Lung microvascular endothelial cell (primary cell): ENCODE measurements at places on chromosomes 2 and 18. TPM values are rescaled to one million over a fixed set of nuclear protein-coding genes. Genes with fewer than 3 reads are reported as not detected.

Gene TCF7L1
- 2.8 and 7.5 TPM in 2 replicates for total RNA-seq

Gene COLEC11
- total RNA-seq = under 0.01 and 0.40 TPM in 2 replicates

Gene ATP6V1C2
- under 0.01 TPM in 2 replicates for total RNA-seq

Gene NYAP2
- total RNA-seq = not detected in 2 replicates

Gene FAM124B
- 13.3 and 64.9 TPM in 2 replicates for total RNA-seq
